Omental fat pad (tissue), 4 donors: ENCODE measurements at places on chromosomes 13 and 19. TPM values are rescaled to one million over a fixed set of nuclear protein-coding genes. Genes with fewer than 3 reads are reported as not detected.

The RHPN2 gene
- total RNA-seq, result 5.7 TPM

The CD37 gene
- total RNA-seq, result 43.8 TPM

The ZNF480 gene
- 12.9 TPM for total RNA-seq

The MAG gene
- not detected for total RNA-seq

- DNase-seq, result no peak
These were observed 368.0 kb downstream of the FGF14 start for GRCh38 chr13:102033857-102034331.

GRCh38 chr13:32590266-32590665 is 4.0 kb downstream of the PDS5B start:
- DNase-seq, result no peak

DNA sequence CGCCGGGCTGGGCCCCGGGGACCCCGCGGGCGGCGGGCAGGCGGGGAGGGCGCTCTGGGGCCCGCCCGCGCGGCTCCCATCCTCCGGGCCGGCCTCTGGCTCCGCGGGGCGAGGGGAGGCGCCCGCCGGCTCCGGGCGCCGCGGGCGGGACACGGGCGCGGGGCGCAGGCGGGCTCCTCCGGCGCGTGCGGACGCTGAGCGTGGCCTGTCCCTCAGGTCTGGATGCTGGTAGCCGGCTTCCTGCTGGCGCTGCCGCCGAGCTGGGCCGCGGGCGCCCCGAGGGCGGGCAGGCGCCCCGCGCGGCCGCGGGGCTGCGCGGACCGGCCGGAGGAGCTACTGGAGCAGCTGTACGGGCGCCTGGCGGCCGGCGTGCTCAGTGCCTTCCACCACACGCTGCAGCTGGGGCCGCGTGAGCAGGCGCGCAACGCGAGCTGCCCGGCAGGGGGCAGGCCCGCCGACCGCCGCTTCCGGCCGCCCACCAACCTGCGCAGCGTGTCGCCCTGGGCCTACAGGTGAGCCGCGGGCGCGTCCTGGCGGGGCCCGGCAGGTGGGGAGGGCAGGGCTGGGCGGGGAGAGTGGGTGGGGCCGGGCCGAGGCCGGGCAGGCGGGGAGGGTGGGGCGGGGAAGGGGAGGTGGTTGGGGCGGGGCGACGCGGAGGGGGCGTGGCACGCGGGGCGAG is 420 bp downstream of the IL17D start:
- no peak for DNase-seq

GRCh38 chr13:63948045-63948444 is 2532.4 kb upstream of the PCDH20 start:
- DNase-seq, result no peak

- DNase-seq, result no peak
These were observed 30.5 kb downstream of the CERS4 start for GRCh38 chr19:8239528-8240273.

DNA sequence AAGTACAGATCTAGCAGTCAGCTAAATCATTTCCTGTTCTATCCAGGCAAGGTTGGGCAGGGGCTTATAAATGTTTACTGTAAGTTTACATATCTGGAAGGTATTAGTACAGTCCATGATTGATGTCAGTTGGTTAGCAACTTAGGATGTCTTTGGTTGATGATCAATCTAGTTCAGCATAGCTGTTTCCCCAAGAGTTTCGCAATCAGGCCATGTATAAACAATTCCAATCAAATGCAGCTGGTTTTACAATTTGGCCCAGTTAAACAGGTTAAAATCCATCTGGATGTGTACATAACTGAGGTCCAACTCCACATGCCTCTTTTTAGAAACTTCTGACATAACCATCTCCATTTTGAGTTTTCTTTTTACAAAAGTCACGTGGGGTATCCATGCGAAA is 6.9 kb downstream of the ZNF221 start:
- no peak for DNase-seq

DNA sequence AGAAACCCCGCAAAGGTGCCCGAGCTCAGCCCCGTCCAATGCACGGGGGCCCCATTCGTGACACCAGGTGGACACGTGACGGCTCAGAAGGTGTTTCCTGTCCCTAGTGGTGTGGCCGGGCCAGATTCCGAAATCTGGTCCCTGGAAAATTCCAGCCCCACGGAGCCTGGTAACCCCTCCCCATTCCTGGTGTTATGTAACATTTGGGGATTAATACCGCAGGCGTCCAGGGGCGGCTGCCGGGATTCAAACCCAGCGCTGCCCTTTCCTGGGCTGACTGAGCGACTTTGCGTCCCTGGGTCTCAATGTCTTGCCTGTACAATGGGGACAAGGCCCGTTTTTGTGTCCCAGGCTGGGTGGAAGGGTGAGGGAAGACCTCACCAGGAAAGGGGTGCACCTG is 1.0 kb upstream of the PLK5 start:
- no peak for DNase-seq

- no peak for DNase-seq
These were observed at the start of gene ATP7B for GRCh38 chr13:52010890-52011631. TSS of gene ATP7B (minus strand) at chr13:52011450. CDS start at chr13:52011337, 113 bp downstream.
